ENCODE measurements at places on chromosomes 5 and 9.

DNA sequence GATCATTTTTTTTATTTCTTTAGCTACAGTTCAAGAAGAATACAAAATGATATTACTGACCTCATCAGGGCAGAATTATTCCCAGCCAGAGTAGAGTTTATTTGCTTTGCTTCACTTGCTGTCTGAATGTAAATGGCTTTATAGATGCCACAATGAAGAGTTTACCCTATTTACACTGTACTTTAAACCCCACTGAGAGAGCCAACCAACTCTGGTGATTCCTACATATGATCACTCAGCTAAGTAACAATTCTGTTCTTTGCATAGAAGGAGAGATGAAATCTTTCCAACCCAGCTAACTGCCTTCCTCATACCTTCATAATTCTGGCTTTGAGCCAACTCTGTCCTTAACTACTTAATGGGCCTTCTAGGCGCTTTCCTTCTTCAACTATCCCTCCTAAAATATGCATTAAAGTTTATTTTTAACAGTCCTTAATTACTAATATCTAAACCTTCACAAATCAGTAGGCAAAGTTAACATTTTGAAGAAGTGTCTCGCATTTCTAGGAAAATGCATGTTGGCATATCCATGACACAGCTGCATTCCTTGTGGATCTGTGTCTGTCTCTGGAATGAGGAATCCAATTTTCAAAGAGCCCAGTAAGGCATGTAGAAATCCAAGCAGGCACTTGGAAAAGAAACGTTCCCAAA, 284.8 kb upstream of the GRAMD2B start:
- DNase-seq: no peak

DNA sequence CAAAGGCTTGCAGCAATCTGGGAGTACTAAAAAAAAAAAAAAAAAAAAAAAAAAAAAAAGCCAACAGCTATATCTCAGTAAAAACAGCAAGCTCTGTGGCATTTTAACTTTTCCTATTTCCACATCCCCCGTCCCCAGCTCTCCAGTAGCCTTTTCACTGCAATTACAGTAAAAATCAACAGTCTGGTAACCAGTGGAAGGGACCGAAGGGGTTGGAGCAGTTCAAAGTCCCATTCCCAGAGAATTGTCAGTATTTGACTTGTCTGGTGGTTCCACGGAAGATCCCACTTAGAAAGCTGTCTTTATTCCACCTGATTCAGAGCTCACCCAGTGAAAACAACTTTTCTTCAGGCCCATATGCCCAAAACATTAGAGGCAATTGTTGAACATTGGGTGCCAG, 71.8 kb upstream of the ZBTB43 start:
- no peak for DNase-seq

GRCh38 chr9:135037521-135038250, 49.8 kb upstream of the OLFM1 start:
- DNase-seq: no peak

GRCh38 chr5:169094586-169095409, 206.1 kb downstream of the SLIT3 start:
- DNase-seq: no peak

GRCh38 chr9:95669253-95669652, 152.5 kb upstream of the PTCH1 start:
- no peak for DNase-seq
